ENCODE measurements at places on chromosomes 4 and X.

DNA sequence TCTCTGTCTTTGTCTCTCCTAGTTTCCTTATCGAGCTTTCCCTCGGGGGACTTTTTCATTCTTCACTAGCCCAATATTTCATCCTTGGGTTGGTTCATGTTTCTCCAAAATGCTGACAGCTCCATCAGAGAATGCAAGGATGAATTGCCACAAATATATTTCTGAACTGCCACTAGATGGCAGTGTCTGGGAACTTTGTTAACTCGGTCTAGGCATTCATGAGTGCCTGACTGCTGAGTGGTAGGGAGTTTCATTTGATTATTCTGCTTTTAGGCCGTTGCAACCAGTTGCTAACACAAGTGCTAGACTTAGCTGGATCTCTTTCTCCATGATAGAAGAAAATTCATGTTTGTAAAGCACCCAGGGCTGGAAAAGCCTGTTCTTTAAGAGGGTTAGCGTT is 73.5 kb upstream of the RAP2C start:
- DNase-seq = no peak

- DNase-seq = no peak
These were observed 200.1 kb upstream of the VCX3A start for GRCh38 chrX:6734844-6735634.

DNA sequence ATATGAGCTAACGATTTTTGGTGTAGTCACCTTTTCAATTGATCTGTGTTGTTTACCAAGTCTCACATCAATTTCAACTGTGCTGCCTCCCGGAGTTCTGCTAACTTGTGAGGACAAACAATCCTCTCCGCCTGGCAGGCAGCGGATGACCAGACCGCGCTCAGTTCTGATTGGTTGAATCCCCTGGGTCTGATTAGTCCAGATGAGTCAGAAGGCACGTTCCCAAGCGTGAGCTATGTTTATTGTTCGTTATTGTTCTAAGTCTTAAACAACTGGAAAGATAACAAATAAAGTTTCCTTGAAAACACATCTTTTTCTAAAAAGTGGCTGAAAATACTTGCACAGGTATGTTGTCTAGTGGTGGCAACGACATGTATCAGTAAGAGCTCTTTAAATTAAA is 37.9 kb upstream of the TRPC3 start:
- DNase-seq = no peak

- no peak for DNase-seq
These were observed 8.7 kb upstream of the ALAS2 start for GRCh38 chrX:55039471-55039870.

All from omental fat pad (tissue), 4 donors.